Activated naive CD4-positive, alpha-beta T cell treated with anti-CD3 and anti-CD28 coated beads, Interleukin-2, amount 10 ng/mL, durations not matched to agents 7 days and 5 days (primary cell): ENCODE measurements at places on chromosomes 11 and 22.

DNA sequence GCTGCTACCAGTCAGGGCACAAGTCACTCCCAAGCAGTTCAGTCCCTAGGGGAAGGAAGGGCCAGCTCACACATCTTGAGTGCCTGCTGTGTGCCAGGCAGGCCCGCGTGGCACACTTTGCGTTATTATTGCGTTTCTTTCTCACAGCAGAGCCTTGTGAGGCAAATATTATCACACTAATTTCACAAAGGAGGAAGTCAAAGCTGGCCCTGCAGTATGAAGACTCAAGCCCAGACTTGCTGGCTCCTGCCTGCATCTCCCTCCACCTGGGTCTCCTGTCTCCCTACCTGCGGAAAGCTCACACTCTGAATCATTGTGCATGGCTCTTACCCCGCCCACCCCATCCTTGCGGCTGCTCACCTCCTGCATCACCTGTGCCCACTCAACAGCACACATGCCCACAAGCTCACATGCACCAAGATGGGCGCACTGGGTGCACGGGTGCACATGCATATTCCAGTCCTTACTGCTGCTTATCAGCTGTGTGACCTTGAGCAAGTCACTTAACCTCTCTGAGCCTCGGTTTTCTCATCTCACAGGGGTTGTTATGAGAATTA is 31.7 kb upstream of the P2RY2 start:
- DNase-seq: no peak

GRCh38 chr11:125333354-125334073 is 162.6 kb downstream of the FEZ1 start:
- DNase-seq: no peak

GRCh38 chr11:34721646-34722045 is 100.8 kb downstream of the EHF start:
- no peak for DNase-seq

- no peak for DNase-seq
Observed at GRCh38 chr22:48772286-48772907, 1055.3 kb downstream of the BRD1 start.

DNA sequence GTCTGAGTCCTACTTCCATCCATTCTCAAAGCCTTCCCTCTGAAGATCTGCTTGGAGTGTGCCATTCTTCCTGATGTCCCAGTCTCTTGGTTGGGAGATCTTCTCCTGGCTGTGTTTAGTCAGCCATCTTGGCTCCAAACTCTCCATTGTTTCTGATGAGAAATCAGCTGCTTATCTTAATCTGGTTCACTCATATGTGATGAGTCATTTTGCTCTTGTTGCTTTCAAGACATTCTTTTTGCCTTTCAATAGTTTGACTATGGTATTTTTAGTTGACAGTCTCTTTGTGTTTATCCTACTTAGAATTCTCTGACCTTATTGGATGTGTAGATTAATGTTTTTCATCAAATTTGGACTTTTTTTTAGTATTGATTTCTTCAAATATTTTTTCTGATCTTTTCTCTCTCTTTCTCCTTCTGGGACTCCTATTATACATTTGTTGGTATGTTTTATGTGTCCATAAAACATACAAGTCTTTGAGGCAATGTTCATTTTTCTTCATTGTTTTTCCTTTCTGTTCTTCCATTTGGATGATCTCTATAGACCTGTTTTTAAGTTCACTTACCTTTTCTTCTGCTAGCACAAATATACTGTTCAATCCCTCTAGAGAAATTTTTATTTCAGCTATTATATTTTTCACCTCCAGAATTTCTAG is 77.2 kb upstream of the CLPB start:
- DNase-seq: no peak

DNA sequence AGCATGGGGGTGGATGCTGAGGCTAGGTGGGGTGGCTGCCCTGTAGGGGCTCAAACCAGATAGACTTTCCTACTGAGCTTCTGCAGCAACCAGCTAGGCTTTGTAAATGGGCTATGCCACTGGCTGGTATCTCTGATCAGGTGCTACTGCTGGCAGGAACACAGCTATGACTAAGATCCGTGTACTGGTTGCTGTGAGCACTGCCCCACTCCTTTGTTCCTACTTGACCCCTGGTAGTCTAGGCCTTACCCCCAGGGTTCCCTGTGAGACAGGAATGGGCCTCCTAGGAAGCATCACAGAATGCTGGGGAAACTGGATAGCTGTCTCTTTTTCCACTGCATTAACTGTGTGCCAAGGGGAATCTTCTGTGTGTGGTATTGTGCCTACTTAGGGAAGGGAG is 58.4 kb upstream of the GAB2 start:
- DNase-seq: no peak

DNA sequence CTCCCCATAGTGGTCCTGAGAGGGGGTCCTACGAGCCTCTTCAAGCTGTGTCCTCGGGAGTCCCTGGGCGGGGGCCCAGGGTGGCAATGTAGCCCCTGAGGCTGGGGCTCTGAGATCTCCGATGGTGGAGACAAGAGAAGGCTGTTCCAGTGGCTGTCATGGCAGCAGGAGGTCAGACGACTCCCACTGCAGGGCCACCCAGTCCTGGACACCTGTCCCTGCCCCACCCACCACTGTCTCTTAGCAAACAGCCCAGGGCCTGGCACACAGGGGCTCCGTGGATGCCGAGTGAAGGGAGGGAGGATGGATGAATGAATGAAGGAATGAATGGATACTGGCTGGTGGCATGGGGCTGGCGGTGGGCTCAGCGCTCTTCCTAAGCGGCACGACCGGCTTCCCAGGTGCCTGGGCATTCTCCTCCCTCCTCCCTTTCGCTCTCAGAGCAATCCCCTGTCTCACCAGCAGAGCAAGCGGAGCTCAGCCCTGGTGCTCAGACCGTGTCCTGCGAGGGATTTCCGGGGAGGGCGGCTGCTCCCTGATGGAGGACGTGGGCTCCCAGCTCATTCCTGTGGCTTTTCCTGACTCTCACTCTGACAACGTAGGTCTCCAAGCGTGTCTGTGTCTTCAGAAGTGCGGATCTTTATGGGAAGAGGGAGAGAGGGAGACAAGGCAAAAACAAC is 1272.6 kb downstream of the BRD1 start:
- DNase-seq: no peak

- DNase-seq: no peak
Observed at GRCh38 chr11:84236436-84236835, 950.3 kb upstream of the CCDC90B start.

DNA sequence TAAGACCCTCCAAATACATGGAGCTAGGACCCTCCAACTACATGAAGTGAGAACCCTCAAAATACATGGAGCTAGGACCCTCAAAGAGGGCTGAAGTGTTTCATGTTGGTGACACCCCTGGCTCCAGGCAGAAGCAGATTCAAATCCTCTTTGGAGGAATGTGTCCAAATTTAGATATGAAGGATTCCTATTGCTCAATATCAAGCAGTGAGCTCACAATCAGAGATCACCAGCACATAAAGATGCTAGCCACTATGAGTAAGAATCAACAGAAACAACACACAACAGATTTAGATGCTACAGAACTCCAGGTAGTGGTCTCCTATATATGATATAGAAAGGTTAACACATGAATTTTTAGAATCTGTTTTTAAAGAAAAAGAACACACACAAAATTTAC is 11.2 kb upstream of the RAB3IL1 start:
- no peak for DNase-seq

DNA sequence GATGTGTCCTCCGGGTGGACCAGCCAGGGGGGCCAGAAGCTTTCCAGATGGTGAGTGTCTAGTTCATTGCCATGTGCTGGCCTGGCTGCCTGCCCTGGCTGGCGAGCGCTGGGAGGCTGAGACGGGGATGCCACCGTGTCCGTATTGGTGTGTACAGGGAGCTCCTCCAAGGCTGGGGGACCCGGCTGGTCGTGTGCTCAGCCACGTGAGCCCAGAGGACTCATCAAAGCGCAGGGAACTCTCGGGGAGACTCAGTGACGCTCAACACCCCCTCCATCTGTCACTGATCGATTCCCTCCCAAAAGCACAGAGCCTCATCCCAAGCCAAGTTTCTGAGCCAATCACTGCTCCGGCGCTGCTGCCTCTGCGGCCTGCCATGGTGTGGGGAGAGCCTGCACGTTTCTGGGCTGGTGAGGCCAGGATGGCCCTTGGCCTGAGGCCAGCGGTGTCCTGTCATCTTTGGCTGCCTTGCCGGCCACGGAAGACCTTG is 423.7 kb downstream of the SHANK2 start:
- no peak for DNase-seq

GRCh38 chr11:21710809-21711208 is 482.1 kb upstream of the ANO5 start:
- no peak for DNase-seq

DNA sequence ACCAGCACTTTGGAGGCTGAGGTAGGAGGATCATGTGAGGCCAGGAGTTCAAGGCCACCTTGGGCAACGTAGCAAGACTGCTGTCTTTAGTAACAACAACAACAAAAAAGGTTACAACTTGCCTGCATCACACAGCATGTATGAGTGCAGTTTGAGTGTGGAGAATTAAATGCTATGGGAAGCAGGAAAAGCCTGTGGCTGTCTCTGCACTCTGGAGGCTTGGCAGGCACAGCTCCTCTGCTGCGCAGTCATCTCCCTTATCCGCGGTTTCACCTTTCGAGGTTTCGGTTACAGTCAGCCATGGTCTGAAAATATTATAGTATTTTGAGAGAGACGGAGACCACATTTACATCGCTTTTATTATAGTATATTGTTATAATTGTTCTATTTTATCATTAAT is 2.9 kb downstream of the MICAL2 start:
- DNase-seq: no peak

DNA sequence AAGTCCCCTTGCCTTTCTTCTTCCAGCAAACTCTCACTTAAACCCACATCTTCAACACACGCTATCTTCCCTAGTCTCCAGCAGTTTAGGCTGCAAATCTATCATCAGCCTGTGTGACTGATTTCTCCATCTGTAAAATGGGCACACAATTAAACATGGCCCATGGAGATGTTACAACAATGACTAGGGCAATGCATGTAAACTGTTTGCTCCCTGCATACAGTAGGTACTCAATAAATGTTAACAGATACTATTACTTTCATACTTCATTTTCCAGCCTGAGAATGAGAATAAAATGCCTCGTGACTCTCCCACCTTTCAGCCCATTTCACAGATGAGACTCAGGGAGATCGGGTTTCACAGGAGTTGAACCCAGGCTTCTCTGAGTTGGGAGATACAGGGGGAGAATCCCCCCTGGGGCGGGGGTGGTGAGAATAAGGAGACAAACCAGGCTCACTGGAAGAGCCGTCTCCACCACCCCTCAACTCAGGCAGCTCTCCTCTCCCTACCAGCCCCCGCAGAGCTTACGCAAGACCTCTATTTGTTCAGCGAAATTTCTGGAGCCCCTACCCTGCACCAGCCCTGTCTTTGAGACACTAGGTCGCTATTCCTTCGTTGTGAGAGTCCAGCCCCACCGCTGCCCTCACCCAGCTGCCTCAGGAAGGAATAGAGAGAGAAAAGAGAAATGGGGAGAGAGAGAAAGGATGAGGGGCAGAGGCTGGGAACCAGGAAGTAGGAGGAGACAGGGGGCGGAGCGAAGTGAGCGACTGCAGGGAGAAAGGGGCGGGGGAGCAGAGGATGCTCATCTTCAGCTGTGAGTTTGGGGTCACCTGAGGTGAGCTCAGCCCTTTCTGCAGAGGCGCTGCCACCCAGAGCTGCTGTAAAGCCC is 42.1 kb upstream of the KLHL35 start:
- peak; percentile 90 for DNase-seq

DNA sequence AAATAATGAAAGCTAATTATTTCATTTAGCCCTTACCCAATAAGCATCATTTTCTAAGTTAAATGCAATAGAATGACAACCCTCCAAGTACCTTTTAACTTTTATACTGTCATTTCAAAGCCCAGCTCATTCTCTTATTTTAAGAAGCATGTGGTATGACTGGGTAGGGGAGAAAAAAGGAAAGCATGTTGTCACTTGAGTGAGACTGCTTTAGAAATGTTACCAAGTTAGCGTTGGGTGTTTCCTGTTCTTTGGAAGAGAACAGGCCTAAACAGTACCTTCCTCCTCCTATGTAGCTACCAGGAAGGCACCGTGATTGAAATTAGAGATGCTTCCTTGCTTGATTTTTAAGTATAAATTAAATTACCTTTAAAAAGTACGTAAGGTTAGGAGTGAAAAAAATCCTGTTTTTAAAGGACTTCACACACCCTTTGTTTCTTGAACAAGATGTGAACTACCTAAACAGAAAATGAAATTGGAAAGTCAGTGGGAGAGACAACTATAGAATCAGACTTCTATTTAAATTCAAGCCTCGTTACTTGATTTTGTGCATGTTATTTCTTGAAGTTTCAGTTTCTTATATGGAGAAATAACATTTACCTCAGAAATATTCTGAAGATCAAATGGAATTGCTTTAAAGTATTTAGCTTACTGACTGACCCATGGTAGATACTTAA is 741 bp upstream of the CNTF start:
- DNase-seq: no peak

- no peak for DNase-seq
Observed at GRCh38 chr11:38577769-38578168, 1979.7 kb upstream of the RAG2 start.

- DNase-seq: no peak
Observed at GRCh38 chr11:10908215-10908951, 50.5 kb upstream of the ZBED5 start.

GRCh38 chr22:38720350-38720749 is 14.6 kb downstream of the GTPBP1 start:
- DNase-seq: no peak

GRCh38 chr22:50058906-50059880 is 1.1 kb upstream of the TTLL8 start:
- DNase-seq: no peak

DNA sequence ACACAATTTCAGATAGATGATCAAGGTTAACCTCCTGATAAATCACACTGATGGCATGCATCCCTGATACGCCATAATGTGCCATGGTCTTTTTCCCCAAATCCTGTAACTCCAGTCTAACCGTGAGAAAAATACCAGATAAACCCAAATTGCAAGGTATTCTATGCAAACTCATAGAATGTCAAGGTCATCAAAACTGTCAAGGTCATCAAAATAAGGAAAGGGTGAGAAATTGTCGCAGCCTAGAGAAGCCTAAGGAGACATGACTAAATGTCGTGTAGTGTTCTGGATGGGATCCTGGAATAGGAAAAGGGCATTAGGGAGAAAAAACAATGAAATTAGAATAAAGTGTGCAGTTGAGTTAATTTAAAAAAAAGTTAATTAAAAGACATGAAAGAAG is 4.7 kb downstream of the TTC12 start:
- no peak for DNase-seq
